ENCODE measurements at places on chromosomes 1 and 21.

DNA sequence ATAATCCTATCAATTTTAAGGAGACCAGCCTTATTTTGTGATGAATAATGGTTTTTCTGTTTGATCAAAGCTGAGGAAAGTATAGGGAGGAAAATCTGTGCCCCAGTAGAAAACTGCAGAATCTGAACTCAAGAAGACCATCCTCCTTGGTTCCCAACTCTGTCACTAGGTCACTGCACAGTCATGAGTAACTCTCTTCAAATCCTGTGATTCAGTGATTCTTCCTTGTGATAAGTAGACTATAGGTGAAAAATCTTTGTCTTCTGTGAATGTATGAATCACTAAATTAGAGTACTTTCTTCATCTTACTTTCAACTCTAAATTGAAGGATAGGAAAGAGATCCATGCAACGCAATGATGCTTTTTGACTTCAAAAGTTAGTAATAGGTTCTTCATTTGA, 13.3 kb upstream of the OR2L5 start:
- DNase-seq: no peak

DNA sequence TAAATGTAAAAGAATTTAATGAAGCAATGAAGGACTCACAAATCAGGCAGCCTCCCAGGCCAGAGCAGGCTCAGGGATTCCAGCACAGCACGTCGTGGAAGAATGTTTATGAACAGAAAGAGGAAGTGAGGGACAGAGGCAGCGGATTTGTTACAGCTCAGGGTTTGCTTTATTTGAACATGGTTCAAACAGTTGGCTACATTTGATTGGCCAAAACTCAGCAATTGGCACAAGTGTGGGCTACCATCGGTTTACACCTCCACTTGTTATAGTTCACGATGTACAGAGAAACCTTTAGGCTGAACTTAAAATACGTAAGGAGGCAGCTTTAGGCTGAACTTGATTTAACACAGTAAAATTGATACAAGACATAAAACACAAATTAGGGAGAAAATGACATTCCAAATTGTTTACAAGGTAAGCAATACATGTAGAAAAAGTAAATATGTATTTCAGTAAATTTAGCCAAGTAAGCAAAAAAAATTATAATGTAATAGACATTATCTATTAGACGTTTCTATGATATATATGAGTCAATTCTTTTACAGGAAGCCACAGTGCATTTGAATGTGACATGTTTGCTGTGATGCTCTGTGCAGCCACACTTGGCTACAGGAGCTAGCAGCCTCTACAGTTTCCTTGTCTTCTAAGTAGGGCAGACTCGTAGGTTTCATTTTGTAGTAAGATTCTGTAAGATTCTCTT, 126.5 kb downstream of the ADSS2 start:
- DNase-seq: no peak

DNA sequence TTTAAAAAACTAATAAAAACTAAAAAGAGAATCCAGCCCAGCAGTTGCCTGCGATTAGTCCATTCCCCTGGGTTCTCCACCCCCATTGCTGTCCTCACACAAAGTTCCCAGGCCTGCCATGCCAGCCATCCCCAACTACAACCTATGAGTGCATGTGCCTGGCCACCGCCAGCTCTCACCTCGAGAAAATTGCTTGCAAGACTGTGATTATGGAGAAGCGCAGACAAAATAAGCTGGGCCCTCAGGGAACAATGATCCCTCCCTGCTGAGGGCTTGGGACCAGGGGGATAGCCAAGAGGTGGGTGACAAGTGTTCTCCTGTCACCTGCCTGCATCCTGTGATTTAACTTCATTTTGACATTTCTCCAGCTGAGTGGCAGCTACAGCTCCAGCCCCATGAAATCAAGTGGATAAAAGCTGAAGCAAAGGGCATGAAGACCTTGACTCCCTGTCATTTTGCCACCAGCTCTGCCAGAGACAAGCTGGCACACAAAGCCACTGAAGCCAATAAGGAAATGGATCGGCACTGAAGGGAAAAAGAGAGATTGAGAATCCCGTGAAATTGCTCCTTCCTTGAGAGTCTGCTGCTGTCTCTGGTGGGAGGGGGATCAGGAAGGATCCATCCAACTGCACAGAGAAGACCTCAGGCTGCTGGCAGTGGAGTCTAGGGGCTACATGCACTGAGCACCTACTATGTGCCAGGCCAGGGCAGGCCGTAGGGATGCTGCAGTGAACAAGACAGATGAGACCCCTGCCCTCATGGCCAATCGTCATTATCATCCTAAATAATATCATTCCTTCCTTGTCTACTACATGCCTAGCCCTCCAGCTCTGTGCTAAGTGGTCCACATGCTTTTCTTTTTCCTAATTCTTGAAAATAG, 40.7 kb downstream of the MATN1 start:
- DNase-seq: no peak

GRCh38 chr1:237124856-237125462, 83.0 kb downstream of the RYR2 start:
- DNase-seq: no peak

GRCh38 chr1:214740471-214740870, 137.5 kb downstream of the CENPF start:
- DNase-seq: no peak

DNA sequence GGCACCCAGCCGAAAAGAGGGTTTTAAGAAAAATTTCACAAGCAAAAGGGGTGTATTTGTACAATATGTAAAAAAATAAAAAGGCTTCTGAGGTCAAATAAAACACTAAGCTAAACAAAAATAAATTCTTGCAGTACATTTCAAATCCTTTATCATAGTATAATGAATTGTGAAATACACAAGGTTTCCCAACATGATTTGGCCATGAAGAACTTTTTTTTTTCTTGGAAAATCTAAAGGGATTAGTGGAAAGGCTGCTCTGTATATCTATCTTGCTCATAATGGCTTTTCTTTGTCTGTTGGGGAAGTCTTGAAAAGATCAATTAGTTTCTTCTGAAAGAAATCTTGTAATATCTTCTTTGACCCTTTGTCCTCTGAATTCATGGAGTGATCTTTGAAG, 593.4 kb downstream of the PLPP3 start:
- DNase-seq: no peak
